ENCODE measurements at places on chromosomes 6 and 20.

DNA sequence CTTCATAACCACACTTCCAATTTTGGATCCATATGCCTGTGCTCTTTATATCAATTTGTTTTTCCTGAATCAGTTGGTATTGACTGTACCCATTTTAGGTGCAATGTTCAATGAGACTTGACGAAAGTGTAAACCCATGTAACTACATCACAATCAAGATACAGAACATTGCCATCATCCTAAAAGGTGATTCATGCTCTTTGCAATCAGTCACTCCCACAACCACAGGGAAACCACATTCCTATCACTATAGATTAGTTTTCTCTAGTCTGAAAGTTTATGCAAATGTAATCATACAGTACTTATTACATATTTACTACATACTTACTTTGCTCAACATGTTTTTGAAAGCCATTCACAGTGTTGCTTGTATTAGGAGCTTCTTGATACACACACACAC is 167.4 kb downstream of the ADGRG6 start:
- no peak for DNase-seq

DNA sequence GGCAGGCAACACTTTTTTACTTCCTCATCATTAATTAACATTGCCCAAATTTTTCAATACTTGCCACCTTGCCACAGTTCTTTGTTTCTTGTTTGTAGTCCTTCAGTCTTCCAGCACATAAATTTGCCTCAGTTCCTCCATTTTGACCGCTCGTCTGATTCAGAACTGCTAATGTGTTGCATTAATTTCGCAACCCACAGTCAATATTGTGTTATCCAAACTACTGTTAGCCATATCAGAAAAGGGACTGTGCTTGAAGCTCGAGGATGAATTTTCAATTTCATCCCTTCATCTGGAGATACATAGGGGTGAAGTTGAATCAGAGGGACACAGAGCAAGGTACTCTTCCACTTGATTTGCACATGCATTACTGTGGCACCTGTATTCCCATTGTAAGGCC is 421.5 kb downstream of the CDKAL1 start:
- DNase-seq, result no peak

DNA sequence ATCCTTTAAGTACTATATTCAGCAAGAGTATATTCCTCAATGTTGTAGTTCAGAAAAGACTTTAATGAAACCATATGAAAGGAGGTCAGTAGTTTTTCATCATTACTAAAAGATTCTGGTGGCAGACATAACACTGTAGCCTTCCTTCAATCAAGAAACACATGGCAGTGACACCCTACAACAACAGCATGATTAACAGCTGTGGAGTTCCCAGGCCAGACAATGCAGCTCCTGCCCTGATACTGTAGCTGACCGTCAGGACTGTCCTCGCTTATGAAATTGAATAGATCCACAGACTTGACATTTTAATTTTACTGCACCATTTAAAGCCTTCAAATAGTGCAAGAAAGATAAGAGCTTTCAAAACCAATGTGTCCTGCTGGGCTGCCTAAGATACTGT is 43.6 kb downstream of the USP45 start:
- no peak for DNase-seq

DNA sequence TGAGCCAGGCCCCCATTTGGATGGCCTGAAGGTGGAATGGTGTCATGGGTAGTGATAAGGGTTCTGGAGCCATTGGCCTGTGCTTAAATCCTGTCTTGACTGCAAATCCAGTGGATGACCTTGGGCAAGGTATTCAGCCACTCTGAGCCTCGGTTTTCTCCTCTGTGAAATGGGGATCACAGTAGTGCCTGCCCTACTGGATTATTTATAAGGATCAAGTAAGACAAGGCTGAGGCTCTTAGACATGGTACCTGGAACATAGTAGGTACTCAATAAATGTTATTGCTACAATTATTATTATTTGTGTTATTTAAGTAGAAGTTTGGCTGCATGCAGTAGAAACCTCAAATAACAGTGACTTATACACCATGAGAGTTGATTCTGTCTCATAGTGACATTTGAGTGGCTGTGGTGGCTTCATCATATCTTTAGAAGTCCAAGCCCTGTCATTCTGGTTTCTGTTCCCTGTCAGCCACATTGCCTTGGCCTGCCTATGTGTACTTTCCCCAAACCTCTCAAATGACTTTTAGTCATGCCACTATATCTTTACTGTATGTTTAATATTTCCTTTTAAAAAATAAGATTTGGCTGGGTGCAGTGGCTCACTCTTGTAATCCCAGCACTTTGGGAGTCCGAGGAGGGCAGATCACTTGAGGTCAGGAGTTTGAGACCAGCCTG is 37.6 kb upstream of the CHMP4B start:
- no peak for DNase-seq

- DNase-seq, result no peak
Measured at GRCh38 chr6:146781836-146782235, 183.1 kb downstream of the ADGB start.

- no peak for DNase-seq
Measured at GRCh38 chr6:33602180-33602579, 18.9 kb upstream of the ITPR3 start.

GRCh38 chr6:27866357-27867050 is 45.7 kb downstream of the OR2B2 start:
- no peak for DNase-seq

- DNase-seq, result no peak
Measured at GRCh38 chr6:151699719-151700118, 107.8 kb upstream of the ESR1 start.

DNA sequence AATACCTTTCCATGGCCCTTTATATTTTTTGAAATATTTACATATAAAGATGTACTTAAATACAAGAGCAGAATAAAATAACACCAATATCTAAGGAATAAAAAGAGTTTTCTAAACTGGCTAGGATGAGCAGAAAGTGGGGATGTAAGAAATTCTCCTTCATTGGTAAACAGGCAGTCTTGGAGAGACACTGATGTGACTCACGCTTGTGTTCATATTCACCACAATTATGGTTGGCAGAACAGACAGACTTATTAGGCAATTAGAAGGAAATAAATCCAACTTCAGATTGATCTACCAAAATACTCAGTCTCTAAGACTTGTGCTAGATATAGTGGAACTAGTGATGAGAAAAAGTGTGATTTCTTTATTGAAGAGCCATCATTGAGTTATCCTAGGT is 463.7 kb downstream of the CDC5L start:
- DNase-seq, result no peak

DNA sequence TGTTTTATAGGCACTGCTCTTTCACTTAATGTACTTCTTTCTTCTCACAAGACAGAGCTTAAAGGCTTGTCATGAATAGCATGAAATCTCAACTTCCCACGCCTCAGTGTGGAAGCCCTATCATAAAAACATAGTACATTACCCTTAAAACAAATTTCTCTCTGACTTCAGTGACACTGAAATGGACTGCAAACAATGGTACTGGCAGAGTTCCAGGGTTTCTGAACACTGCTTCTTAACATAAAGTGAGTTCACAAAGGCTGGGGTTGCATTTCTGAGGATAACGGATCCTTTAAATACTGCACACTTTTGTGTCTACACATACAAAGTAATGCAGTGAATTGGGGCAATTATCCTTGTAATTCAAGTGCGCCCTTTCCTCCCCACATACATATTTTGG is 32.3 kb upstream of the PLEKHG1 start:
- no peak for DNase-seq

DNA sequence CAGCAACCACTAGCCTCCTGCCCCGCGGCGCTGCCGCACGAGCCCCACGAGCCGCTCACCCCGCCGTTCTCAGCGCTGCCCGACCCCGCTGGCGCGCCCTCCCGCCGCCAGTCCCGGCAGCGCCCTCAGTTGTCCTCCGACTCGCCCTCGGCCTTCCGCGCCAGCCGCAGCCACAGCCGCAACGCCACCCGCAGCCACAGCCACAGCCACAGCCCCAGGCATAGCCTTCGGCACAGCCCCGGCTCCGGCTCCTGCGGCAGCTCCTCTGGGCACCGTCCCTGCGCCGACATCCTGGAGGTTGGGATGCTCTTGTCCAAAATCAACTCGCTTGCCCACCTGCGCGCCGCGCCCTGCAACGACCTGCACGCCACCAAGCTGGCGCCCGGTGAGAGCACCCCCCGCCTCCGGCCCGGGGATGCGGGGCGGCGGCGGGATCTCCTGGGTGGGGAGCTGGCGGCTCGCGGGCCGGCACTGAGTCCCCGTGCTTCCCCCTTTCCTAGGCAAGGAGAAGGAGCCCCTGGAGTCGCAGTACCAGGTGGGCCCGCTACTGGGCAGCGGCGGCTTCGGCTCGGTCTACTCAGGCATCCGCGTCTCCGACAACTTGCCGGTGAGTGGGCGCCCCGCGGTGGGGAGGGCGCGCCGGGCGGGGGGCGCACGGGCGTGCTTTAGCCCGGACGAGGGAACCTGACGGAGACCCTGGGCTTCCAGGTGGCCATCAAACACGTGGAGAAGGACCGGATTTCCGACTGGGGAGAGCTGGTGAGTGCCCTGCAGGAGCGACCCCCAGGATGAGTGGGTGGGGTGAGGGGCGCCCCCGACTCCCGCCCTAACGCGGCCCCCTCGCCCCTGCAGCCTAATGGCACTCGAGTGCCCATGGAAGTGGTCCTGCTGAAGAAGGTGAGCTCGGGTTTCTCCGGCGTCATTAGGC is 585 bp downstream of the PIM1 start:
- no peak for DNase-seq

DNA sequence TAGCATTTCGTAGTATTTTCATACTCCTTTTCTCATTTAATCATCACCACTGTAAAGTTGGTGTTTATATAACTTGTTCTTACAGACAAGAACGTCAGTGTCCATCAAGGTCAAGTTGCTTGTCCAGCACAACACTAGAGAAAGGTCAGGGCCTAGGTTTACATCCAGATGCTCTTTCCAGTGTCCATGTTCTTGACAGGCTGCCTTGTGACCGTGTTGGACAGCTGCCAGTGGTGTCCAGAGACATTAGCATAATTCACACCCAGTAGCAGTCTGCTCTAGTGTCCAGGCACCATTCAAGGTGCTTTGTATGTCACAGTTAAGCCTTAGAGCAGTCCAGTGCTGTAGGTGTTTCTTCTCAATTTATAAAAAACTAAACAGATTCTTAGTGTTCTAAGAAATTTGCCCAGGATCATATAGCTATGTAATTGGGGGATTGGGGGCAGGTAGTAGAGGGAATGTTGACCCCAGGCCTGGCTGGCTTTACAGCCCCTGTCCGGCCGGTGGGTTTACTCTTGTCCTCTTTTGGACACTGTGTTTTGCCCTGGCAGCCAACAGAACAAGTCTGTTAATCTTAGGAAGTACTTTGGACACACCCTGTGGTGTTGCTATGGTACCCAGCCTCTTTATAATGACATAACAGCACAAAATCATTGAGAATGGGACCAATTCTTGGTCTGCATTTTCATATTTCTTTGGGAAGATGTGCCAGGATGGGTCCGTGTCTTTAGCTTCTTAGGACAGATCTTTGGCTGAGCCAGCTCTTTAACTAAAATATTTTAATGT is 8.0 kb downstream of the STK35 start:
- no peak for DNase-seq

- DNase-seq, result peak; percentile 6
Measured at GRCh38 chr6:9540534-9541126, 874.2 kb downstream of the TFAP2A start.

DNA sequence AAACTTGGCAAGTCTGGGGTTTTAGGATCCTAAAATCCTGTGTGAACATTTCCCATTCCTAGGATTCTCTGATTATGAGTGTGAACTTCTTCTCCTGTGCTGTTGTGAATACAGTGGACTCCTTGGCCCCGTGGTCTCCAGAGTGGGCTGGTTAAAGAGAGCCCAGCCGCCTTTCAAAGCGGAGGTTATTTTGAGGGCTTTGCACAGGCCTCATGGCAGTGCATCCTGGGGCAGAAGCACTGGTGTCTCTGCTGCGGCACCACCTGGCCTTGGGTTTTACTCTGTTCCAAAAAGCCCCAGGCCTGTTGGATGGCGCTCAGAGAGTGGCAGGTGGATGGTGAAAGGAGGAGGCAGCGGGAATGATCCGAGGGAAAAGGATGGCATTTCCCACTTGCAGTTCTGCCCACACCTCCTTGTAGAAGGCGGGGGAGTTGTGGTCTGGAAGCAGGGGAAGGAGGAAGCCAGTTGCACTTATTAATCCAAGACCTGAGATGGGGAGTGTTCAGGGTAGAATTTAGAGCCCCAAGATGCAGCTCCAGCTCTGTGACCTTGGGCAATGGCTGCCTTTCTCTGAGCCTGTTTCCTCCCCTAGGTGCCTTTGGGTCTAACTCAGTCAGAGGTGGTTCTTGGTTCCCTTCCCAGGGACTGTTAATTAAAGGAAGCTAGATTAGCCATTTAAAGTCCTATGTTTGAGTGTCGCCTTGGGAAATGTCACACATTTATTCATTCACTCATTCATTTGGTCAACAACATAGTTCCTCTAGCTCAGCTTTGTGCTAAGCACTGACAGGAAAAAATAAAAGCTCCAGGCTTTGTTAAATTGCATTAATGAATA is 22.4 kb downstream of the MMP24 start:
- DNase-seq, result no peak

GRCh38 chr20:40441771-40442170 is 247.3 kb downstream of the MAFB start:
- DNase-seq, result no peak

- no peak for DNase-seq
Measured at GRCh38 chr6:62976566-62976965, 234.7 kb upstream of the FKBP1C start.

Measured in NCI-H1048 (cell line).